NCI-H2081 treated with DMSO at 0.1 percent for 48 hours (cell line): ENCODE measurements at places on chromosomes 1 and 21.

DNA sequence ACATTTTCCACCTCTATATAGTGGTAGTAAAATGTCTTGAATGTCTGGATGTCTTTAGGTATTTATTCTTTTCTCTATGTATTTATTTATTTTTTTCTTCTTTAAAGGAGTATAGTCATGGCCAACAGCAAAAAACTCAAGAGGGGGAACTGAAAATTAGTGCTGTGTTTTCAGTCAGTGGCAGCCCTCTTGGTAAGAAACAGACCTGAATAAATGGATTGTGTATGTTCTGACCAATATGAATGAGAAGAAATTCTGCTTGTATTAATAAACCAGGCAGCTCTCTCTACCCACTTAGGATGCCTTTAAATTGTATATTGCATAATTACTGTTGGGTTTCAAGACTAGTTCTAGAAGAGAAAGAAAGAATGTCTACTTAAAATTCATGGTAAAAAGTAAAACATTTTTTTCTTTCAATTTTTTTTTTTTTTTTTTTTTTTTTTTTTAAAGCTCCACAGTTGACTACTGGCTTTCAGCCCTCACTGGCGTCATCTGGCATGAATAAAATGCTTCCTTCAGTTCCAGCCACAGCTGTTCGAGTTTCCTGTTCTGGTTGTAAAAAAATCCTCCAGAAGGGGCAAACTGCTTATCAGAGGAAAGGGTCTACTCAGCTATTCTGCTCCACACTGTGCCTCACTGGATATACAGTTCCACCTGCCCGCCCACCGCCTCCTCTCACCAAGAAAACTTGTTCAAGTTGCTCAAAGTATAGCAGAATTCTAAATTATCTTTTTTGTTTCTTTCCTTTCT, 101.6 kb downstream of the ZMYM4 start:
- no peak for DNase-seq

GRCh38 chr1:218367118-218367517, 22.0 kb downstream of the TGFB2 start:
- DNase-seq, result no peak

DNA sequence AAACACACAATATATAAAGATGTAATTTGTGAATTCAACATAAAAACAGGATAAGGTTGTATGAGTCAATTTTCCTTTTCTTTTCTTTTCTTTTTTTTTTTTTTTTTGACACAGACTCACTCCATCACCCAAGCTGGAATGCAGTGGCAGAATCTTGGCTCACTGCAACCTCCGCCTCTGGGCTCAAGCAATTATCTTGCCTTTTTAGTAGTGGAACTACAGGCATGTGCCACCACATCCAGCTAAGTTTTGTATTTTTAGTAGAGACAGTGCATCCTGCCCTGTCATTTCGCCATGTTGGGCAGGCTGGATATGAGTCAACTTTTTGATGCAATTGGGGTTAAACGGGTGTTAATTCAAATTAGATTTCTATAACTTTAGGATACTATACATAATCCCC, 10.3 kb upstream of the SPRR2B start:
- DNase-seq, result no peak

- DNase-seq, result no peak
These were observed 38.7 kb upstream of the DESI2 start for GRCh38 chr1:244614113-244614836.

DNA sequence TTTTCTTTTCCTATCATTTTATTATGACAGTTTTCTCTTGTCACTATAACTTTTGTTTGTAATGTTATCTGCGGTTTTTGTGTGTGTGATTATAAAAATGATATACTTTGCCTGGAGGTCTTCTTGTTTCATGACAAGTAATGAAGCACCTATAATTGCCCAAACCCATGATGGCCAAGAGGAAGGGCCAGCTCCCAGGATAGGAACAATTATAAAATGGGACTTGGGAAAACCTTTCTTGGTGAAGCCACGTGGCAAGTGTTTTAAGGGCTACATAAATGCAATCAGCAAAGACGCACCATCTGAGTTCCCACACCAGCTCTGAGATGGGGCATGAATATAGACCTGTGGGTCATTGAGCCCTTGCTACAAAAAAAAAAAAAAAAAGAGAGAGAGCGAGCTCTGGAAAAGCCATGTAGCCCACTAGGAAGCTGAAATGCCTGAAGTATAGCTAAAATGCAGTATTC, 462.6 kb upstream of the RUNX1 start:
- DNase-seq, result no peak

DNA sequence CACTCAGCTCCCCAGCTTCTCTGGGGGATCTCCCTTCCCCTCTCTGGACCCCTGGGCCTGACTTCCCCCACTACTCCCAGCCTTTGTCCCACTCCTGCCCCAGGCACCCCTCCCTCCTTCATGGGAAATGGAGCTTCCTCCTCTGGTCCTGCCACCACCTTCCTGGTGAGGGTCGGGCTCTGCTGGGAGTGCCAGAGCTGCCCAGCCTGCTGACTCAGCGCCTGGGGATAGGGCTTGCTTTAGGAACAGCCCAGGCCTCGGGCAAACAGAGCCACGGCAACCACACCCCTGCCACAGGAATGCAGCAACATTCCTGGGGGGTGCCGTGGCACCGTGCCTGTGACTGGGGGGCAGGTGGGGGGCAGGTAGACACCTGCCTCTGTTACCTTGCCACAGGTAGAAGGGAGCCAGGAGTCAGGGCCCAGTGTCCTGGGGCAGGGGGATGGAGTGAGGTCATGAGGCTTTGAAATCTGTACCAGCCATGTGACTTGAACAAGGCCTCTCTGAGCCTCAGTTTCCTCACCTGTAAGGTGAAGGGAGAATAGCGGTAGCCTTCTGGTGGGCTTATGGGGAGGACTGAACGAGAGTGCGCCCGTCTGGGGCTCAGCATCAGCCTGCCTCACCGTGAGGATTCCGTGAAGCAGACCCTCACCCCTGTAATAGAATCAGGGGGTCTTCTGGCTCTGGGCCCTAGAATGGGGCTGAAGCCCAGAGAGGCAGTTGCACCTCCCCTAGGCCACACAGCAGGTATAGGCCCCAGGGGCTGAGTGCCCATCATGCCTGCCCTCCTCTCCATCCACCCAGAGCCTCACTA, 17.8 kb upstream of the EPHA2 start:
- no peak for DNase-seq

DNA sequence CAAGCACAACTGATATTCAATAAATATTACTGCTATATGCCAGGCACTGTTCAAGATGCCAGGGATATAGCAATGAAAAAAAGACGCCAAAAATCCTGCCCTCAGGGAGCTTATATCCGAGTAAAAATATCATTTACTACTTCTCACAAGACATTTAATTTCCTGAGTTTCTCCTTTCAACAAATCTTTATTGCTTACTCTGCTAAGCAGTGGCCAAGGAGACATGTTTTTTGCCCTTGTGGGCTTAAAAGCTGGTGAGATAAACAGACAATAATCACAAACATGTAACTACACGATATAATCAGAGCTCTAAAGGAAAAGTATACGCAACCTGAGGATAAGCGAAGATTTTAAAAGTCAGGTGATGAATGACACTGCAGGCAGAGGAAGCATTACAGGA, 19.5 kb downstream of the TGFBR3 start:
- DNase-seq, result no peak

DNA sequence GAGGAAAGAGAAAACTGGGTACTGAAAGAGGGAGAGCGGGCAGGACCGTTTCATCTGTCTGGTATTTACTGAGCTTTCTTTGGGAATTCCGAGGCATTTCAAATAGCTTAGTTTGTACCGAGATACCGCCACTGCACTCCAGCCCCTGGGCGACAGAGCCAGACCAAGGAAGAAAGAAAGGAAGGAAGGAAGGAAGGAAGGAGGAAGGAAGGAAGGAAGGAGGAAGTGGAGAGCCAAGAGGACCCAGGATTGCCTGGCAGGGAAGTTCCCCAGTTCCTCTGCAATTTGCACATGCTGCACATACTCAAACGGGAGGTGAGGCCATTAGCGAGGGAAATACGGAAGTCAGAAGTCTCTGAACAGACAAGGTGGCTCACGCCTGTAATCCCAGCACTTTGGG, 961 bp upstream of the FUCA1 start:
- DNase-seq, result no peak

DNA sequence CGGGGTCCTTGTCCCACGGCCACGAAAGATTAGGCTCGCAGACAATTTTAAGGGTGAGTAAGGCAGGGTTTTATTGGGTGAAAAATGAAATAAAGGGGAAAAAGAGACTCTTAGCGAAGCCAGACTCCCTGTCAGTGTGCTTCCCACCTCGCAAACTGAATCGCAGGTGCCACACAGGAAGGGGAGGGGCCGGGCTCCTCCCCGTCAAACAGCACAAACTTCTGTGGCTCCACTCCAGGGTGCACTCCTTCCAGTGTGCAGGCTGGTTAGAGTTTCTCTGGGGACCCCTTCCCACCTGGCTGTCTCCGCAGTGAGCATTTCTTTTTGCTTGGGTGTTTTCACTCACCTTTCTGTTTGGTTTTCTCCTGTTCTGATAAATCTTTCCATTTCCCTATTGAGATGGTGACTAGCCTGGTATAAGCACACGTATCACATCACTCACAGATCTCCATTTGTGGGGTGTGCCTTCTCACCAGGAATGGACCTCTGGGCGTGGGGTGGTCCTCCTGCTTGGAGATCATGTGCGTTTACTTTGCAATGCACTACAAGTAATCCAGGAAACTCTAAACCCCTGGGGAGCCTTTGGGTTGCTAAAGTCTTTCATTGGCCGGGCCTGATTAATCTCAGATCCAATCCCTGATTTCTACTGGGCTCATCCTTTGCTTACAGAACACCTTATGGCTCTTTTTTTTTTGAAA, 37.6 kb upstream of the GALNT2 start:
- DNase-seq, result no peak
